NCI-H748 treated with DMSO at 0.1 percent for 48 hours (cell line): ENCODE measurements at places on chromosomes 5 and 9.
A peak's percentile ranks its signal among the peaks of the same experiment; 100 is the strongest.

- no peak for DNase-seq
These were observed 309.3 kb downstream of the DOCK8 start for GRCh38 chr9:524008-524407.

- DNase-seq = no peak
These were observed 92.8 kb downstream of the SNX18 start for GRCh38 chr5:54610197-54610944.

- DNase-seq = no peak
These were observed 177.2 kb downstream of the TMEM232 start for GRCh38 chr5:110549301-110549700.

GRCh38 chr5:74016373-74016772, 390.4 kb downstream of the ARHGEF28 start:
- DNase-seq = no peak

GRCh38 chr9:35736201-35736633, 3.8 kb downstream of the CREB3 start:
- peak; percentile 10 for DNase-seq
